H9 (cell line): ENCODE measurements at places on chromosomes 3 and 15. TPM values are rescaled to one million over a fixed set of nuclear protein-coding genes. Genes with fewer than 3 reads are reported as not detected.

DNA sequence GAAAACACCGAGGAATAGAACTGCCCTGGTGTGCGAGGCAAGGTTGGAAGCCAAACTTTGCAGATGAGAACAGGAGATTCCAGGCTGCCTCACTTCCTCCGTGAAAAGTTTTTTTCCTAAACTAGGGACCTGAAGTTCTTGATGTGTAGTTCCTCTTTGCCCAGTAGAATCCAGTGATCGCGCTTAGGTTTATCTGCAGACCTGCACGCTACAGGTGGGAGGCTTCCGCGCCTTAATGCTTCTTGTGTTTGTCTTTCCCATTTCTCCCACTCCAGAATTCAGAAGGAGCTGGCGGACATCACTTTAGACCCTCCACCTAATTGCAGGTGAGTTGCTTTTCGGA, 5.4 kb downstream of the UBE2E1 start:
- DNase-seq: no peak

- DNase-seq: no peak
These were observed 124.5 kb upstream of the CTDSPL start for GRCh38 chr3:37737134-37737533.

DNA sequence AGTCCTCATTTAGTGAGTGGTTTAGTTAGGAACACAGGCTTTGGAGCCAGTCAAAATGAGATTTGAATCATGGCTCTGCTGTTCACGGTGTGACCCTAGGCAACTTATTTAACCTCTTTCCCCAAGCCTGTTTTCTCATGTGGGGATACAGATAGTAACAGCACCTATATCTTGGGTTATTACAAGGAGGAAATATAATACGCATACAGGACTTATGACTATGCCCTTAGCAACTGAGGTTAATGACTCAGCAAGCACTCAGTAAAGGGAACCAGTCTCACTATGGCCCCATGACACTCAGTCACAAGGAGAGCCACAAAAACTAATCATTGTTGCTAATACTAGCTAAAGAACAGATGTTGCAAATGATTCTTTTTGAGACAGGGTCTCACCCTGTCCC, 45.9 kb downstream of the SUMF1 start:
- DNase-seq: no peak

DNA sequence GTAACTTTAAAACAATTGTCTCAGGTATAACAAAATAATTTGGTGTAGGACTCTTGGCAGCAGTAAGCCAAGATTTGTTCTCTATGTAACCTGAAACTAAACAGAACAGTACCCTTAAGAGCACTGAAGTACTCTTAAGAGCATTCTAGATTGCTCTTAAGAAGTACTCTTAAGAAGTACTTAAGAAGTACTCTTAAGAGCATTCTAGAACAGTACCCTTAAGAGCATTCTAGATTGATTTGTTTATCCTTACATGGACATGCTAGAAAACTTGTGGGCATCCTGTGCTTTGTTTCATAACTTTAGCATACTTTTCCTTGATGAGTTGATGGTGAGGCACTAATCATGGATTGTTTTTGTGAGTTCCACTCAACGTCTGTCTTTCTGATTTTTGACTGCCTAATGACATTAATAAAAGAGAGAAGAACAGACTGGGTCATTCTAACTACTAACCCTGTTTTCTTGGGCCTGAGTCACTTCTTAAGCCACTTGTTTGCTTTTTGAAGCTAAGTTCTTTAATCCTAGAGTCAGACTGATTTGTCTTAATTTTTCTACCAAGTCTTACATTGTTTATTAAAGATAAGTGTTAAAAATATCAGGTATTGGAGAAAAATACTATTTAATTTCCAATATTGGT, 57.2 kb upstream of the UTS2B start:
- no peak for DNase-seq

GRCh38 chr15:39593071-39593655, 12.3 kb downstream of the THBS1 start:
- DNase-seq: no peak

DNA sequence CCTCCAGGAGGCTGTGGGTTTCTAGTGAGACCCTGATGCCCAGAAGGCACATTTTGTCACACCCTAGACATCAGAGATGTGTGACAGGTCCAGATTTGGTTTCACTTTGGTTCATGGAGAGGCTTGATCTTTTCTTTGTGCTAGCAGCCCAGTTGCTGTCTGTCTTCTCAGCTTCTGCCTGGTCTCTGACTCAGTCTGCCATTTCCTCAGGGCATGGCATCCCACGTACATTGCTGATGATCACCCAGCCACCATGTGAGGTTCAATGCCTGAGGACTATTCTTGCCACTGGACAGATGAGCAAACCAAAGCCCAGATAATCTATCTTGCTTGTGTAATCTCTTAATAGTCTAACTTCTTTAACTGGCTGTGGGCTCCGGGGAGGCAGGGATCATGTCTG, 144.9 kb upstream of the MRPS22 start:
- DNase-seq: no peak

DNA sequence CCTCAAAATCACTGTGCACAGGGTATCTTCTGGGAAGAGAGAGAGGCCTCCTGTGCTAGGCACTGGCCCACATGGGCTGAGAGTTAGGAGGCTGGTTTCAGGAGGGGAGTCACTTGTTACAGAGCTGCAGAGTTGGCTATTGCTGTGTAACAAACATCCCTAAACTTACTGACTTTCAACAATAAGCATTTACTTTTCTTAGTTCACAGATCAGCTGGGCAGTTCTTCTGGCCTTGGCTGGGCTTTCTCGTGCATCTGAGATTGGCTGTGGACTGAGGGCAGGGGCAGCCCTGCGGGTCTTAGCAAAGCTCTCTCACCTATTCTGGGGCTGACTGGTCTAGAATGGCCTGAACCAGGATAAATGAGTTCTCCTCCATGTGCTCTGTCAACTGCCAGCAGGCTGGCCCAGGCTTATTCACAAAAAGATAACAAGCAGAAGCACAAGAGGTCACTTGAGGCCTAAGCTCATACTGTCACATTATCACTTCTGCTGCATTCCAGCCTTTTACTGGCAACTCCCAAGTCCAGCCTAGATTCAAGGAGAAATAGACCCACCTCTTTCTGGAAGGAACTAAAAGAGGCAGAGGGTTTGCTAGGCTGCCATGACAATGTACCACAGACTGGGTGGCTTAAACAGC, 17.2 kb upstream of the RBSN start:
- DNase-seq: no peak

GRCh38 chr3:185631108-185631507, 45.0 kb downstream of the SENP2 start:
- DNase-seq: no peak

DNA sequence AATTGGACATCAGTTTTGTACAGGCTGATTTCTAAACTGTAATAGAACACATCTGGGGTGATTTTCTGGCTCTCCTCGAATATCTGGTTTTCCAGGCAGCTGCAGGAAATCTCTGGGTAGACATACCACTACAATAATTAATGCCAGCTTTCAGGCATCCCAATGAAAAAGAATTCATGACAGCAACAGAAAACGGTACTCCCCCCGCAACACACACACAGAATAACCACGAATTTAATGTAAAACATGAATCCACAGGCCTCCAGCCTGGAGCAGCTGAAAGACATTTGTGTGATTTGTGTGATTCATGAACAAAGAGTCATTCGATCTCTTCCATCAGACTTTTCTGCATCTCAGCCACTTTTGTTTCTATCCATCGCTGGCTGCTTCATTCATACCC, 262.2 kb downstream of the MAGI1 start:
- DNase-seq: no peak

DNA sequence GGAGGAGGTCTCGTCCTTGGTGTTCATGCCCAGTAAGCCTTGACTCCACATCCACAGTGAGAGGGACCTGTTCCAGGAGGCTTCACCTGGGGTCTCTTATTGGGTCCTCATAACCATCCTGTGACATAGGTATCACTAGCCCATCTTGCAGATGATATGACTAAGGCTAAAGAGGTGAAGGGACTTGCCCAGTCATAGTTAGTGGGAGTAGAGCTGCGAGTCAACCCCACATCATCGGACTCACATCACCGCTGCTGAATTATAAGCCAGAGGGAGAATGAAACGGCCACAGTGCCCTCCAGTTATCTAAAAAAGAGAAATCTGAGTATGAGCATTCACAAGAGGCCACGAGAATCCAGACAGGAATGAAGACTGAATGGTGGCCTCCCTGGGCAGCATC, 66.0 kb downstream of the MESD start:
- DNase-seq: no peak

DNA sequence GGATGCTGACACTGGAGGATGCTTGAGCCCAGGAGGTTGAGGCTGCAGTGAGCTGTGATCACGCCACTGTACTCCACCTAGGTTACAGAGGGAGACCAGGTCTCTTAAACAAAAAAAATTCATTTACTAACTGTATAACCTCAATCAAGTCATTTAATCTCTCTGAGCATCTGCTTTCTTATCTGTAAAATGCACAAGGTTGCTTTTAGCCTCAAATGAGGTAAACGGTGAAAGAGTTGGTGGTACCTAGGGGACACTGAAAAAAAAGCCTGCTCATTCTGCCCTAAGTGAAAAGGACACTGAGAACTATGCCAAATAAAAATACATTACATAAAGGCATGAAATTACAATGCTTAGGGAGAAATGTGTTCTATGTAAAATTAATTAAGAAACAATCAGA, 3.4 kb downstream of the PP2D1 start:
- no peak for DNase-seq

GRCh38 chr3:185986198-185986777, 48.5 kb upstream of the TRA2B start:
- no peak for DNase-seq

GRCh38 chr15:55588070-55588814, at the start of gene PYGO1:
PYGO1 (minus strand) TSS chr15:55588345; CDS start chr15:55587883, 462 bp downstream.
- DNase-seq: peak; percentile 62

SLCO2A1 gene
- 0.68 and 0.98 TPM in 2 replicates for total RNA-seq

CLDN16 gene
- not detected in 2 replicates for total RNA-seq

BMF gene
- 13.2 and 15.0 TPM in 2 replicates for total RNA-seq

GNB5 gene
- total RNA-seq: 29.8 and 30.2 TPM in 2 replicates
